Epithelial cell of esophagus (primary cell): ENCODE measurements at places on chromosomes 3 and 15.

DNA sequence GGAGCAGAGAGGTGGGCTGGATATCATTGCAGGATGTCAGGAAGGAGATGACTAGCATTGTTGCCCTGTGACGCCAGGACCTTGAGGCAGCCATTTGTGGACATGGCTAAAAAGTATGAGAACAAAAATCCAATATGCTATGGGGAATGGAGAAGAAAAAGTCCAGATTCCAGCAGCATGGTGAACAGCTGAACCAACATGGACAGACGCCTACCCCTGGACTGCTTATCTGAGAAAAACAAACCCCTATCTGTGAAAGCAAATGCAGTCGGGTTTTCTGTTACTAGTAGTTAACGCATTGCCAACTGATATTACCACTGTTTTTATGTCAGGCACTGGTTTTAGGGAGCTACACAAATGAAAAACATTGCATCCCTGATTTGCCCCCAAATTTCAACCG lies 251.2 kb upstream of the RORA start:
- no peak for DNase-seq

- no peak for DNase-seq
Observed at GRCh38 chr15:23436421-23436820, 10.6 kb downstream of the GOLGA6L2 start.

DNA sequence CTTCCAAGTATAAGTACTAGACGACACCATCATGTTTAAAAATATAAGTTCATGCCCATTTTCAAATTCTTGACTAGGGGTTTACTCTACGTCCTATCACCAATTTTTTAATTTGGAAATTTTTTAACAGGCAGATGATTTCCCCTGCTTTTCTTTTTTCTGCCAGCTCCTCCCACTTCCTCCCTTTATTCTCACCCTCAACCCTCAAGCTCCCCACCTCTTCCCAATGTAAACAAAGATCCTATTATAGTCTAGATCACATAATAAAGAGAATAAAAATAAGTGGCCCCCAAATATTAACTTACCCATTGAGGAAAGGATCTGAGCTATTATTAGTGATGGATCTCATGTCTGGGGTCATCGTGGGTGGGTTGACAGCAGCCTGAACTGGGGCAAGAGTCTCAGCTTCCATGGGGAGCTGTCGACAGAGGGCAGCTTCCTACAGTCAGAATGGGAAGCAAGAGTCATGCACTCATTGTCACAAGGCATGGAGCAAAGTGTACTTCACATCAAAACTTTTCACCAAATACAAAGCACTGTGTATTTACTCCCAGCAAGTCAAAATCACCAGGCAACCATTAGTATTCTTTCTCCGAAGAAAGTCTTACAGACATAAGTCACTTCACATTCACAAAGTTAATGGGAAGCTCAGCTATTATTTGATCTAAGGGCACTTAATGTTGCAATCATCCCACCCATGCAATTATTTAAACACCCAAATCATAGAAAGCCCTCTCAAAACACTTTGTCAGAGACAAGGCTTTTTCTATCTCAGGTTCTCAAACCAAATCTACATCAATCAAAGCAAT lies 53.2 kb downstream of the TM4SF4 start:
- DNase-seq, result peak; percentile 26

DNA sequence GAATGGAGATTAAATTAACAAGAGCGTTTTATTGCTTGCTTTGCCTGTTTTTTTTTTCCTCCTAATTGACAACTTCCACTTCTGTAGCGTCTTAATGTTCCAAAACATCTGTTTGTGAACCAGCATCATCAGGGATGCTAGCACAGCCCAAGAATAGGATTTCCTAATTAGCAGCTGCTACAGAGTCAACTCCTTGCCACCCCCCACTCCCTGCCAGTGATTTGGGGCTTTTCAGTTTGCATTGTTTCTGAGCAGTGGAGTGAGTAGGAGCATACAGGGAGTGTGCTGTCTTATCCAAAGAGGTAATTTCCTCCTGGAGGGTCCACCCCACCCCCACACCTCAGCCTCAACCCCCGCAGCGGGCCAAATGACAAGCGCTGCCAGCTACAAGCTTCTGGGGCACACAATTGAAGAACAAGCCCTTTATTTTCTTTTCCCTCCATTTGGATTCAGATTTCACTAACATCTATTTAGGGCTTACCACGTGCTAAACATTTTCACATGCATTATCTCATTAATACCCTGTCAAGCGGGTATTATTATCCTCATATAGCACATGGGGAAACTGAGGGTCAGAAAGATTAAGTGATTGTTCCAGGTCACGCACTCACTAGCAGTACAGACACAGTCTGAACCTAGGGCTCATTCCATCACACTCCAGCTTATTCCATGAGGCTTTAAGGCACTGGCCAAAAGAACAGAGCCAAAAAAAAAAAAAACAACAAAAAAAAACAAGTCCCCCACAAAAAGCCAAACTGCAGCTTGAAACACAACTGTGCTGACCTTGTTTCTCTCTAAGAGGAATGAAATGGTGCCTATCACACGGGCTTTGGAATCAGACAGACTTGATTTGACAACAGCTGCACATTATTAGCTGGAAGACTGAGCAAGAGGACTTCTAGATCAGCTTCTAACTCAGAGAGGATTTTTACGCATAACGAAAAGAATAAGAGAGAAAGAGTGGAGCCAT lies 16.4 kb downstream of the HEG1 start:
- no peak for DNase-seq

DNA sequence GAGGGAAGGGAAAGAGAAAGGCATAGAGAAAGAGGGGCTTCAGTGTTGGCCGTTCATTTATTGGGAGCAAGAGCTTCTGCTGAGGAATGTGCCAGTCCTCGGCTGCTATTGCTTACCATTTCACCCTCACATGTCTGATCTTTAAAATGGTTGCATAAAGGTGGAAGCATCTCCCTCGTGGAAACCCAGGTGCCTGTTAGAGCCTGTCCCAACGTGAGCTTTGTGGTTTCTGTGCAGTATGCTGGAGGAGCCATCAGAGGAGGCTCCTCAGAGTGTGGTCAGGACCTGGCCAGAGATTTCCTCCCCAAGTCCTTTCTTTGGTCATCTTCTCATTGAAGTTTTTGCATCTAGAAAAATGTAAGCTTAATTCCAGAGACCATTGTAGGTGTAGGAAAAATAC lies 34.4 kb downstream of the PSMD6 start:
- peak; percentile 78 for DNase-seq

DNA sequence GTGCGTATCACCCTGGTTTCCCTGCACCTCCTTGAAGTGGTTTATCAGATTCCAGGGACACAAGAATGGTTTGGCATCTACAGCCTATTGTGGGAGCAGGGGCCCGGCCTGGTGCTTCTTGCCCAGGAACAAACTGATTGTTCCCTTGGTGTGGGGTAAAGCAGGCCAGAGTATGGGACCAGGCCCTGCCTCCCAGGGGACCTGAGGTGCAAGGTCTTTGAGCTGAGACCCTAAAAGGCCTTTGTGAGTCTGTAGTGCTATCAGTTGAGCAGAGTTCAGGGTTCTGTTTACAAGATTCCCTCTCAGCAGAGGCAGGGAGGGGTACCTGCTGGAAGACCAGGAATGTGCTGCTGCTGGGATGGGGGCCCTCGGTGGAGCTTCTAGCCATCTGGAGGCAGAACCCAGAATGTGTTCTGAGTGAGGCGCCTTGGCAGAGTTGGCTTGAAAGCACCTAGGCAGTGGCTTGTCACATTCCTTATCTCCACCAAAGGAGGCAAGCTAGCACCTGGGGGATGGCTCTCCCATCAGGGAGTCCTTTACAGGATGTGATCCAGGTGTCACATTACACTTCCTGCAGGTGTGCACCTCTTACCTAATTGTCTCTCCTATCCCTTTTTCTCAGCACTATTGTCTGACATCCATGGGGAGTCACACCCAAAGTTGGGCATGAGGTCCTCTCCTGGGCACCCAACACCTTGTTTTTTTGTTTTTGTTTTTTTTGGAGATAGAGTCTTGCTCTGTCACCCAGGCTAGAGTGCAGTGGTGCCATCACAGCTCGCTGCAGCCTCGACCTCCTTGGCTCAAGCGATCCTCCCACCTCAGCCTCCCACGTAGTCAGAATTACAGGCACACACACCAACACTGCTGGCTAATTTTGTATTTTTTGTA lies 13.1 kb downstream of the FLNB start:
- DNase-seq, result peak; percentile 73

- no peak for DNase-seq
Observed at GRCh38 chr3:24674261-24674660, 179.6 kb upstream of the THRB start.

GRCh38 chr15:52661909-52662308 lies 17.3 kb downstream of the ATOSA start:
- DNase-seq, result no peak

- no peak for DNase-seq
Observed at GRCh38 chr15:62618846-62619504, 423.6 kb upstream of the TPM1 start.

DNA sequence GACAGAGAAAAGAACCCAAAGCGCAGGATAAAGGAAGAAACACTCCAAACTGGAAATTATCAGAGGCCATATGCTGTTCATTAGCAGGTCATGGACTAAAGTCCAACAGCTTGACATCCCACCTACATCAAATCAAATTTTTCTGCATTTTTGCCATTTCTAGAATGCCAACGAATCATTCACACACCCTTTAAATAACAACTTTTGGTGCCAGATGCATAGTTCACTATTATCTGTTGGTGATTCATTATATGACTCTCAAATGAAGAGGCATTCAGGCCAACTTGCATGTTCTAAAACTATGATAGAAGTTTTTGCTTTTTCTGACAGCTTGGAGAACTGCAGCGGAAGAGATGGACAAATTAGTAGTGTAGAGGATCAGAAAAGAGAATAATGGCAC lies 529.8 kb upstream of the NAALADL2 start:
- DNase-seq, result no peak

- no peak for DNase-seq
Observed at GRCh38 chr3:183357564-183358079, 70.8 kb downstream of the MCF2L2 start.

DNA sequence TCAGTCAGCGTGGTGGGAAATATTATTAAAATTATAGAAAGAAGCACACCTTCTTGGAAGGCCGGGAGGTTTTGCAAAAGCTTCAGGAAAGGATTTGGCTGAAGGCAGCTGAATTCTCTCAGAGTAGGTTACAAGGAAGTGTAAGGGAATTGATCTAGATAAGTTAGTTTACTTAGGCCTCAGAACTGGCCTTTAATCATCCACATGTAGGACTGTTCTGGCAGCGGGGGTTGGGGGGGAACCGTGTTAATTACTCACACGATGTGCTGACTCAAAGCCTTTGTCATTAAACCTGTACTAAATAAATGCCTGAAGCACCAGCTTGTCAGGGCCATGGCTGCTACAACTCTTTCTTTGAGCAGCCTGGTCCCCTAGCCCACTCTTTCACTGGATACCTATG lies 12.8 kb downstream of the ASB14 start:
- DNase-seq, result peak; percentile 44
